ENCODE measurements at places on chromosomes 12 and 14. TPM values are rescaled to one million over a fixed set of nuclear protein-coding genes. Genes with fewer than 3 reads are reported as not detected.
A peak's percentile ranks its signal among the peaks of the same experiment; 100 is the strongest.

Gene RNASE4
- total RNA-seq: 2.4 TPM

Gene FBXO33
- 5.6 TPM for total RNA-seq

Gene CCDC196
- not detected for total RNA-seq

Gene CLMN
- 17.9 TPM for total RNA-seq

Gene GDF3
- not detected for total RNA-seq

DNA sequence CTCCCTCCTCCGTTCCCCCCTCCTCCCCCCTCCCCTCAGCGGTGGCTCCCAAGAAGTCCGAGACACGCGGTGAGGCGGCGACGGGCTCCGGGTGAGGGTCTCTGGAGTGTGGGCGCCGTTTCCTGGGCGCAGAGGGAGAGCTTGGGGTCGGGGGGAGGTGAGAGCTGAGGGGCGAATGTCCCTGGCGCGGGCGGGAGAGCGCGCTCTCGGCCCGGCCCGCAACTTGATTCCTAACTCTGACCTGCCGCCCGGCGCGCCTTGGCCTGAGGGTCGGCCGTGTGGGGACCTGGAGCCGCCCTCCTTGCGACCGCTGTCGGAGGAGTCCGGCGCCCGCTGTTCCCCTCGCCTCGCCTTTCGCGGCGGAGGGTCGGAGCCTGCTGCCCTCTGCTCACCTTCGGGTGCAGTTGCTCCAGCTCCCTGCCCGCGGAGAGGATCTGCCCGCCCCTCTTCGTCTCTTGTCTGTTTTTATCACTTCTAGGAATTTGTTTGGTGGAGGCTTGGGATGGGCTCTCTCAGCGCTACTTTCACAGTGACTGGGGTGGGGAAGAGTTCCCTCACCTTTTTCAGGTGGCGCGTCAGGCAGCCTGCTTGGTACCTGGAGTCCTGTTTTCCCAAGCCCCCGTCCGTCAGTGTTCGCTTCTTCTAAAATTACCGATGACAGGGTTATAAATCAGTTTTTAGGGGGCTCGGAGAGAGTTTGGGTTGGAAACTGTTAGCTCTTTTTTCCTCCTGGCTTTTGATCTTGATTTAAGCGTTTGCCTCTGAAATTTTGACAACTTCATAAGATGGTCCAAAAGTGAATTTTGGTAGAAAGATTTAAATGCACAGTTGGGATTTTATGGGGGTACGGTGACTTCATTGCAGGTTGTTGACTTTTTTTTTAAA, 495 bp downstream of the ADIPOR2 start:
- peak; percentile 46 for DNase-seq

DNA sequence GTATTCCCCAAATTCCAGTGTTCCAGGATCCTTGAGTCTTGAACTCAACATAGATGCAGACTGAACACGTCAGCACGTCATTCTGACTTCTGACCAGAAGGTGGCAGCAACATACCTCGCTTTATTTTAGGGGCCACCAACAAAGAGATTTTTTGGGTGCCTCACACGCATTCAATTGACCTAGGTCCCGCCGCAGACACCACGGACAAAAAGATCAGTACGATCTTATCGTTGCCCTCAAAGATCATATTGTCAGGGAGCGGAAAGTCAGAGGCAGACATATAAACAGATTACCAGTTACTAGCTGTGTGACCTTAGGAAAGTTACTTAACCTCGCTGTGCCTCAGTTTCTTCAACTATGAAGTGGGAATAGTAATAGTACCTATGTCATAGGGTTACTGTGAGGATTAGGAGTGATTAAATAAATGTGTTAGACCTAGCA, 6.5 kb upstream of the PRPH start:
- DNase-seq: peak; percentile 70

GRCh38 chr12:38350342-38351174, 34.0 kb downstream of the ALG10B start:
- DNase-seq: no peak

- DNase-seq: no peak
Observed at GRCh38 chr14:43042408-43042807, 1435.7 kb downstream of the LRFN5 start.
